ENCODE measurements at places on chromosomes 16 and 17. TPM values are rescaled to one million over a fixed set of nuclear protein-coding genes. Genes with fewer than 3 reads are reported as not detected.

The GCGR gene
- total RNA-seq: not detected

The KRT14 gene
- not detected for total RNA-seq

The FBXW10 gene
- not detected for total RNA-seq

The TVP23C gene
- 26.9 TPM for total RNA-seq

GRCh38 chr17:33732116-33732515 is 439.0 kb upstream of the ASIC2 start:
- no peak for DNase-seq
- H3K27me3 ChIP-seq: peaks cover 48% of the 10 kb centered on the region
- H3K36me3 ChIP-seq: no peaks in the 10 kb centered on the region
- no peak overlapping the region for H3K4me3 ChIP-seq
- H3K27ac ChIP-seq: no peak overlapping the region
- H3K4me1 ChIP-seq: no peaks in the 10 kb centered on the region

GRCh38 chr17:14125518-14126137 is 56.3 kb downstream of the COX10 start:
- no peak overlapping the region for H3K4me3 ChIP-seq
- H3K4me1 ChIP-seq: peaks cover 24% of the 10 kb centered on the region
- no peaks in the 10 kb centered on the region for H3K27me3 ChIP-seq
- no peak overlapping the region for H3K27ac ChIP-seq
- DNase-seq: no peak

DNA sequence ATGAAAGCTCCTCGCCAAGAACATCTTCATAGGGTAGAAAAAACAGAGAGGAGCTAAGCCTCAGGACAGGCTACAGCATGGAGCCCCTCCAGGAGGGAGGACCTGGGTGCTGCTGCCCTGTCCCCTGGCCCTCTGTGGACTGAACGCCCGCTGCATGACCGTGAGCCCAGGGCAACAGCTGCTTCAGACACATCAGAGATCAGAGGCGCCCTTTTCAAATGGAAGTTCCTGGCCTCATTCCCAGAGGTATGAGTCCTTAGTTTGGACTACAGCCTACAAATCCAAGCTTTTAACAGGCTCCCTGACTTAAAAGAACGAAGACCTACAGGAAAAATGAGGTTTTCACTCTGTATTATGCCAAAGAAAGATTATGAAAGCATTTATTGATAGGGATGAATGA is 48.5 kb downstream of the ZNF18 start:
- no peak overlapping the region for H3K4me3 ChIP-seq
- no peaks in the 10 kb centered on the region for H3K27me3 ChIP-seq
- no peak for DNase-seq
- no peak overlapping the region for H3K27ac ChIP-seq

- H3K4me3 ChIP-seq: no peak overlapping the region
- peaks cover 26% of the 10 kb centered on the region for H3K36me3 ChIP-seq
- no peaks in the 10 kb centered on the region for H3K27me3 ChIP-seq
- H3K4me1 ChIP-seq: peaks cover 40% of the 10 kb centered on the region
- DNase-seq: peak; percentile 12
- H3K27ac ChIP-seq: peak overlapping the region; percentile 57
These were observed 39.4 kb downstream of the LITAF start for GRCh38 chr16:11547118-11547916.

DNA sequence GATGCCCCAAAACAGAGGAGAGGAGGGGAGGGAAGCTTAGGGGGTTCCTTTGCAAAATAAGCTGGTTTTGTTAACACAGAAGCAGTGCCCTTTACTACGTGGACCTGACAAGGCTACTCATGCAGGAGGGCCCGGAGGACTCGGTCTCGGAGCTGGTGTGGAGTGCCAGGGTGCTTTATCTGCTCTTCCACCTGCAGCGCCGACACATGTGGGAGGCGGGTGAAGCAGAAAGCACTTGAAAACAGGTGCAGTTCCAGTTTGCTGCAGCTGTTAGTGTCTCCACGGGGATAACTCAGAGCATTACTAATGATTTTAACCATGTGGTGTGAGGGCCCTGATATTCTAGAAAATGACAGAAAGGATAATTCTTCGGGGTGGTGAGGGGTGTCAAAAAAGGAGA is 35.0 kb upstream of the MNT start:
- H3K4me3 ChIP-seq: no peak overlapping the region
- no peak for DNase-seq
- H3K27me3 ChIP-seq: no peaks in the 10 kb centered on the region
- H3K4me1 ChIP-seq: peaks cover 8% of the 10 kb centered on the region

DNA sequence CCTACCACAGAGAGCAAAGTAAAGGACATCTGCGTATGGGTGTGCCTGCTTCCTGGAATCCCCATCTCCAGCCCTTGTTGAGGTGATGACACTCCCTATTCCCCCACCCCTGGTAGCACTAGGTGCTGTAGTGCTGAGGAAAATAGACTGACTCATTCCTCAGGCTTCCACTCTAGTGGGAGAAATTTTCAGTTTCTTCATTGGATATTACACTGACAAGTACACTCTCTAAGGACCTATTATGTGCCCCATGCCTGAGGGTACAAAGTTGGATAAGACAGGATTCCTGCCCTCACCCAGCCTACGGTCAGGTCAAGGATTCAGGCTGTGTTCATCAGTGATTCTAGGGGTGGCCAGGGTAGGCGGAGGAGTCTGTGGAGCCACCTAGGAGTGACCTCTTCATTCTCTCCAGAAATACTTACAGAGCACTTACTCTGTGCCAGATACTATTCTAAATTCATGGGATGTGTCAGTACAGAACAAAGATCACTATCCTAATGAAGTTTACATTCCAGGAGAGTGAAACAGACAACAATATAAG is 4.5 kb upstream of the ZC3H7A start:
- H3K4me1 ChIP-seq: peaks cover 40% of the 10 kb centered on the region
- no peak overlapping the region for H3K4me3 ChIP-seq
- DNase-seq: no peak
- H3K27ac ChIP-seq: no peak overlapping the region
- peaks cover 6% of the 10 kb centered on the region for H3K36me3 ChIP-seq

DNA sequence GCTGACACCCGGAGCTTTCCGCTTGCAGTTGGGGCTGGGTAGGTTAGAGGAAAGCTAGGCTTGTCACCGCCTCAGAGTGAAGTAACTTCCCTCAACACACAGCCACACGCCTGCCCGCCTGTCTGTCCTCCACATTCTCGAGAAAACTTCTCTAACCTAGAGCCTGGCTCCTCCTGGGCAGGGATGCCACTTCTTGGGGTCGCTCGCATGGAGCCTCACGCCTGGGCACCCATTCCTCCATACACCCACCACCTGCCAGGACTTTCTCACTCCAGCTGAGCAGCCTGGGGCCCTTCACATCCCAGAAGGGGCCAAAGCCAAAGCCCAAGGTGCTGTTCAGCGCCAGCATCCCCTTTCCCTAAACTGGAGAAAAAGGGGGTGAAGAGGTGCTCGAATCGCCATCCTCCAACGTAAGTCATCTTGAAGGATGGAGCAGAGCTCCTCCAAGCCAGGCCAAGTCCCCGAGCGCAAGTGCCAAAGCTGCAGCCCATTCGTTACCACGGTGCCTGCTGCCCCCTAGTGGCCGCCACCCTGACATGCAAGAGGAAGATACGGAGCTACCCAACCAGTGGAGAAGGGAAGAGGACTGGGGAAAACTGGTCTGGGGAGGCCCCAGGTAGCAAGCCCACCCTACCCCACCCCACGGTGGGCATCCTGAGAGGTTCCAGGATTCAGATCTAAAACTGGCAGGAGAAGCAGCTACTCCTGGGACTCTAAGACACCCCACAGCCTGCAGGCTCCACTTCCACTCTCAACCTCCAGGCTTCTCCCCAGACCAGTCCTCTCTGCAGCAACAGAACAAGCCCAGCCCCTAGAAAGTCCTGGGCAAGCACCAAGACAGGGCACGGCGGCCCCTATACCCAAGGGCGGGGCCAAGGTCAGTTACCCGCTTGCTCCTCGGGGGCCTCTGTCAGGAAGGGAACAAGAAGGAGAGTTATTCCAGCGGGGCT is 63.1 kb downstream of the MYO18A start:
- H3K4me1 ChIP-seq: peaks cover 8% of the 10 kb centered on the region
- peak; percentile 80 for DNase-seq
- H3K4me3 ChIP-seq: no peak overlapping the region

- H3K27ac ChIP-seq: peak overlapping the region; percentile 89
- peaks cover 25% of the 10 kb centered on the region for H3K27me3 ChIP-seq
- H3K4me3 ChIP-seq: peak overlapping the region; percentile 92
- no peak for DNase-seq
- H3K4me1 ChIP-seq: peaks cover 30% of the 10 kb centered on the region
These were observed 2.0 kb upstream of the PSMB3 start for GRCh38 chr17:38750312-38751121.

GRCh38 chr16:68481636-68482035 is 33.3 kb upstream of the SMPD3 start:
- no peak for DNase-seq
- no peak overlapping the region for H3K4me3 ChIP-seq
- no peaks in the 10 kb centered on the region for H3K36me3 ChIP-seq
- H3K4me1 ChIP-seq: no peaks in the 10 kb centered on the region
- H3K27ac ChIP-seq: no peak overlapping the region

DNA sequence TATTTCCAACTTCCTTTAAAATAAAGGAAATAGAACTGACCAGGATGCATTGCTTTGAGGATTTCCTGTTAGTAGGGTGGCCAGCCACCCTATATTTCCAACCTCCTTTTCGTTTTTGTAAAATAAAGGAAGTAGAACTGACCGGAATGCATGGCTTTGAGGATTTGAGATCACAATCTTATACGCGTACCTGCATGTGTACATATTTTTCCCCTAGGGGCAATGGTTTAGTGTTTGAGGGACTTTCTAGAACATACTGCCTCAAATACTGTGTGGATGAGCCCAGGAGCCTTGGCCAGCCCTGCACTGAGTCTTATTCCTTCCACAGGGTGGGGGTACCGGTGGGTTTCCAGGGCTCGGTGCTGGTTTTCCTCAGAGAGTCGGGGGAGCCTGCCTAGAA is 25.6 kb downstream of the MAPK8IP3 start:
- no peak overlapping the region for H3K4me3 ChIP-seq
- no peak overlapping the region for H3K27ac ChIP-seq
- peaks cover 7% of the 10 kb centered on the region for H3K4me1 ChIP-seq
- H3K36me3 ChIP-seq: no peaks in the 10 kb centered on the region
- H3K27me3 ChIP-seq: no peaks in the 10 kb centered on the region
- no peak for DNase-seq

DNA sequence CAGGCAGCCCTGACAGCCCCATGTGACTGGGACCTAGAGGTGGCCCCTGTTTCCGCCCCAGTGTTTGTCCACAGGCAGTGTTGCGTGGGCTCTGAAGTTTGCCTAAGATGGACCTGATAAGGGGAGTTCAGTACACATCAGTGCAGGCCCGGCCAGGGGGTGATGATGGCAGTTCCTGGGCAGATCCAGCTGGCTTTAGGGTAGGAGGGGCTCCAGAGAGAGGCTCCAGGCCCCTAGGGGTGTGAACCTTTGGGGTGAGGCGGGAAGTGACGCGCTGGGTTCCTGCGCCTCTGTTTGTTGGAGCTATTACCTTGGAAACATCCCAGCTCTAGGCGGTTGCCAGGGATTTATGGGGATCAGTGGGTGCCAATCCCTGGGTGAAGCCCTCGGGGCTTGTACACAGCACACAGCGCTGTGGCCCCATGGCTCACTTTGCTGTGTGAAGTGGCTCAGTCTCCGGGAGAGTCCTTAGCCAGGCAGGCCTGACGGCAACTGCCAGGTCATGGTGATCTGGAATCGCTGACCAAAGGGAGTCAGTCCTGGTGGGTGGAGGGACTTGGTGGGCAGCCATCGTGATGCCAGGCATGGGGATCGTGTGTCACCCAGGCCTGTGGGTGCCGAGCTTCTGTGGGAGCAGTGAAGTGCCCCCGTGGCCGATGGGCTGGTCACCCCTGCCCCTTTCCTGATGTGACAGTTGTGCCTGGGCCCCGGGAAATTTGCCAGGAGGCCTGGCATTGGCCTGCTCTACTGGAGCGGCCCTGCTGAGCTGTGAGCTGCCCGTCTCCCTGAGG is 146.1 kb downstream of the SEC14L1 start:
- peaks cover 6% of the 10 kb centered on the region for H3K4me1 ChIP-seq
- peaks cover 14% of the 10 kb centered on the region for H3K27me3 ChIP-seq
- no peaks in the 10 kb centered on the region for H3K36me3 ChIP-seq
- H3K27ac ChIP-seq: no peak overlapping the region

GRCh38 chr16:74982256-74982655 is 2.7 kb downstream of the WDR59 start:
- peaks cover 11% of the 10 kb centered on the region for H3K4me1 ChIP-seq
- DNase-seq: no peak
- no peak overlapping the region for H3K27ac ChIP-seq
- no peaks in the 10 kb centered on the region for H3K27me3 ChIP-seq
- no peak overlapping the region for H3K4me3 ChIP-seq

GRCh38 chr16:65658787-65659220 is 536.9 kb upstream of the CDH11 start:
- H3K27me3 ChIP-seq: peaks cover 5% of the 10 kb centered on the region
- no peak overlapping the region for H3K4me3 ChIP-seq

DNA sequence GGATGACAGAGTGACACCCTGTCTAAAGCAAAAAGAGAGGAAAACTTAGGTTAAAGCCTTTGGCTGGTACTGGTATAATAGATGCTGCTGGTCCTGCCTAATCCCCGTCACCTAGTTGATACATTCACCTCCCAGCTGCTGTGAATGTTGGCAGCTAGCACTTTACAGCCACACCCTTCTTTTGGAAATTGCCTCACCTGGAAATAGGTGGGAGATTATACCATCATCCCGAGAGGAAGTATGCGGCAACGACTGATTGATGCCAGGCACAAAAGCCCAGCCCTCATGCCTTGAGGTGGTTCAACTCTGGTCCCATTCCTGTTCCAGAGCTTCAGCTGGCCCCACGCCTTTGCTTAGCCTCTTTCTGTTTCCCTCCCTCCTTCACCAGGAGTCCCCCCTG is 53.2 kb upstream of the SIAH1 start:
- H3K4me1 ChIP-seq: peaks cover 8% of the 10 kb centered on the region
- H3K27me3 ChIP-seq: peaks cover 7% of the 10 kb centered on the region
- no peak overlapping the region for H3K4me3 ChIP-seq
- no peak overlapping the region for H3K27ac ChIP-seq
- H3K36me3 ChIP-seq: no peaks in the 10 kb centered on the region

GRCh38 chr16:59045501-59045900 is 311.4 kb upstream of the GOT2 start:
- no peaks in the 10 kb centered on the region for H3K27me3 ChIP-seq
- DNase-seq: no peak
- no peak overlapping the region for H3K27ac ChIP-seq
- H3K4me3 ChIP-seq: no peak overlapping the region
- no peaks in the 10 kb centered on the region for H3K36me3 ChIP-seq
- peaks cover 7% of the 10 kb centered on the region for H3K4me1 ChIP-seq

GRCh38 chr17:69717214-69717613 is 302.7 kb downstream of the MAP2K6 start:
- no peaks in the 10 kb centered on the region for H3K4me1 ChIP-seq
- no peaks in the 10 kb centered on the region for H3K36me3 ChIP-seq
- H3K27me3 ChIP-seq: no peaks in the 10 kb centered on the region
